ENCODE measurements at places on chromosomes 12 and 14.
A peak's percentile ranks its signal among the peaks of the same experiment; 100 is the strongest.

- DNase-seq = no peak
Observed at GRCh38 chr12:25524366-25524765, 28.7 kb downstream of the LMNTD1 start.

- no peak for DNase-seq
Observed at GRCh38 chr12:15751741-15752140, 37.4 kb downstream of the EPS8 start.

GRCh38 chr14:30214461-30215090 is 286.9 kb upstream of the PRKD1 start:
- peak; percentile 57 for DNase-seq

- no peak for DNase-seq
Observed at GRCh38 chr12:59619461-59620240, 23.8 kb downstream of the SLC16A7 start.

- DNase-seq = no peak
Observed at GRCh38 chr14:73494593-73494992, 3.9 kb downstream of the RIOX1 start.

- no peak for DNase-seq
Observed at GRCh38 chr14:35368139-35368460, 36.4 kb downstream of the NFKBIA start.

GRCh38 chr14:74360163-74360562 is 11.9 kb downstream of the VRTN start:
- no peak for DNase-seq

Measured in H4 (cell line).